ENCODE measurements at places on chromosomes 6 and 20.

- no peak for DNase-seq
Measured at GRCh38 chr6:114432400-114432799, 89.6 kb upstream of the HS3ST5 start.

DNA sequence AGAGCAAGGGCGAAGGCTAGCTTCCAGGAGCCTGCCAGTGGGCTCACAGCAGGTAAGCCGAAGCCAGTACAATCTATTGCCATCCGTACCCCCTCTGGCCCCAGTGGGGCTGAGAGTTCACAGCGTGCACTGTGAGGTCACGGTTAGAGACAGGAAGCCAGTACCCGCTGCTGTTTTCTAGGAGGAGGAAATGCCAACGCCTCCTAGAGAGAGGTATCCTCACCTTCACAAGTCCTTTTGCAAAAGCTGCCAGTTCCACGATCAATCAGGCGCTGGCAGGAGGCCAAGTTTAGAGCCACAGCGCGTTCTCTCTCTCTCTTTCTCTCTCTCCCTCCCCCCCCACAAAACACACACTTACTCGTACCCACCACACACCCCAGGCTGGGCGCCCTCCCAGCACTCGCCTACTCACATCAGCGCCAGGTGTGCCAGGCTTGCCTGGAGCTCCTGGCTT lies 22.5 kb downstream of the COL9A1 start:
- no peak for DNase-seq

DNA sequence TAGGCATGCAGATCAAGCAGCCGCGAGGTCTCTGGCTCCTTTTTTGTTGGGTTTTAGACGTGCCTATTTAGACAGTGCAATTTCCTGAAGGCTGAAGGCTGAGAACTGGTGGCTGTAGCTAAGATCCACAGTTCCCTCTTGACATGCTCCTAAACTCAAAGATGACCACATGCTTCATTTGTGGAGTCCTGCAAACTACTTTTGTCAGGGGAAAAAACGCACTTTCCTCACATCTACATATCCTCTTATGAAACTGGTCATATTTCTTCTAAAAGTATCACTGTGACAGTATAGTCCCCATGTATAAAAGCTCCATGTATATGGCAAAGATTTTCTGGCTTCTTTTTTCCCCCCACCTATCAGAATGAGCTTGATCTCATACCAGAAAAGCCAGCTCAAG lies 30.7 kb downstream of the LYRM4 start:
- no peak for DNase-seq

GRCh38 chr6:47116606-47117005 lies 74.5 kb upstream of the ADGRF1 start:
- no peak for DNase-seq

- no peak for DNase-seq
Measured at GRCh38 chr6:12818324-12818723, 101.8 kb downstream of the PHACTR1 start.

Measured in fibroblast of skin of left biceps (primary cell).